ENCODE measurements at places on chromosomes 5 and 9.

DNA sequence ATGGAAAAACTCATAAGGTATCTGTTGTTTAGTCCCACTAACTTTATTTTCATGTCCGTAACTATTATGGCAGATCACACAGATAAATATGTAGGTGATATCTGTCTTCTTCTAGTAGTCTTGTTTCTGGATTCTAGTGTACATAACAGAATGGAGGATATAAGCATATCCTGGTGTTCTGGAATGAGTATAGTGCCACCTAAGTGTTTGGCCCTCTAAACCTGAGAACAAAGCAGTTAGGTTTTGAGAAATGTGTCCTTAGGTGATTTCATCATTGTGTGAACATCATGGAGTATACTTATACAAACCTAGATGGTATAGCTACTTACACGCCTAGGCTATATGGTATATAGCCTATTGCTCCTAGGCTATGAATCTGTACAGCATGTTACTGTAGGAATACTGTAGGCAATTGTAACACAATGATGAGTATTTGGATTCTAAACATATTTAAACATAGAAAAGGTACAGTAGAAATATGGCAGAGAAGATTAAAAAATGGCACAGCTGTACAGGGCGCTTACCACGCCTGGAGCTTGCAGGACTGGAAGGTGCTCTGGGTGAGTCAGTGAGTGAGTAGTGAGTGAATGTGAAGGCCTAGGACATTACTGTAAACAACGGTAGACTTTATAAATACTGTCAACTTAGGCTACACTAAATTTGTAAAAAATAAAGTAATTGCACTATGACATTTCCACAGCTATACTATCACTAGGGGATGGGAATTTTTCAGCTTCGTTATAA, 150.3 kb upstream of the SLC24A2 start:
- DNase-seq: no peak

- DNase-seq: no peak
These were observed 597.0 kb downstream of the EBF1 start for GRCh38 chr5:158502686-158503085.

DNA sequence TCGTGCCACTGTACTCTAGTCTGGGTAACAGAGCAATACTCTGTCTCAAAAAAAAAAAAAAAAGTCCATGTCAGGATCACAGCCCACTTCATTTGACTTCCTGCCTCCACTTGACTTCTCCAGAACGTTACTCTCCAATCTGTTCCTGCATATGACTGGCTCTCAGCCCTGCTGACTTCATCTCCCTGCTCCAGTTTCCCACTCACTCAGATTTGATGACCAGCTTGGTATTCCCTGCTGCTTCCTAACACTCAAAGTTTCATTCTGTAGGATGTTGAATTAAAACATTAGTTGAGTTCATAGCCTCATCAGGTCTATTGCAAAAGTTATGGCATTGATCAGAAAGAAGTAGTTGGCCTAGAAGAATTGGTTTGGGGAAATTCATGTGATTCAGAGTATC, 52.3 kb downstream of the UGCG start:
- DNase-seq: no peak

GRCh38 chr9:32928912-32929311, 72.5 kb downstream of the APTX start:
- no peak for DNase-seq

GRCh38 chr9:8718121-8718725, 918.6 kb upstream of the DMAC1 start:
- no peak for DNase-seq

GRCh38 chr9:107735821-107736220, 246.3 kb upstream of the KLF4 start:
- no peak for DNase-seq

GRCh38 chr9:32723789-32724325, 59.5 kb upstream of the TMEM215 start:
- DNase-seq: no peak

- DNase-seq: no peak
These were observed 575.7 kb downstream of the PDE4D start for GRCh38 chr5:59317774-59318205.

DNA sequence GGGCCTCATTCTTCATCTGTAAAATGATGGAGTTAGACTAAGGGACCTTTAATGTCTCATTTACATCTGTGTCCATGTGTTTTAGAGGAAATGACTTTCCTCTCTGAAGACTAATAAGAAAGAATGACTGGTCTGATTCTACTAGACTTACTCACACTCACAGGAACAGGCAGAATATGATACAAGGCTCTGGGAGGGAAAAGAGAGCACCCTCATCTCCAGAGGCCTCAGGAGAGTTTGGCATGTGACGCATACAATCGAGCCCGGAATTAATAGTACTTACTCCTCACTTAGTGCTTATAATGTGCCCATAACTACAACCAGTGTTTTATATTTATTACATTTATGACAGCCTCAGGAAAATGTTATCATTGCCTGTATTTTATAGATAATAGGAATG, 608.7 kb downstream of the KCTD16 start:
- no peak for DNase-seq

- no peak for DNase-seq
These were observed 1198.3 kb upstream of the CDH6 start for GRCh38 chr5:29995154-29995553.

- no peak for DNase-seq
These were observed 77.7 kb downstream of the FOXD1 start for GRCh38 chr5:73370640-73371583.

DNA sequence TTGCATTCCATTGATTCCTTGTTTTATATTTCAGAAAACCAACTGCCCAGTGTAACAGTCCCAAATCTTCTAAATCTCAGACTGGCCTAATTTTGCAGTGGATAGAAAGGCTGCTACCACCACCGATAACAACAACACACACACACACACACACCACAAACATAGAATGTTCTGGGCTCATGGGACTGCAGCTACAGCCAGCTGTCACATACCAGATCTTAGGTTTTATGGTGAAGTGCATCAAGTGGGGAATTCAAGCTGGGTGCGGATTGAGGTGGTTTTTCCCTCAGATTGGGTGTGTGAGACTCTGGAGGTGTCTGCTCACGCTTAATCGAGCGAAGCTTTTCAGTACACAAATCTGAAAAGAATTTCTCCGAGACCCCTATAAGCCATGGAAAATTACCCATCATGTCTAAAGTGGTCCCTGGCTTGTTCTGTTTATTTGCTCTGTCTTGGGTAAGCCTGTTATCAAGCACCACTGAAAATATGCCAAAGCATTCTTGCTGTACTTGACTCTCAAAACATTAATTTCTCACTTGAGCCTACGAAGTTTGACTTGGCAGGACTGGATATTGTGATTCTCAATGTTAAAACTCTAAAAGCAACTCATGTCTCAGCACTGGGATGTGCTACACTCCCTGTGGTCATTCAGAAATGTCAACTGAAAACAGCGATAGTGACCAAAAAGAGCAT, 71.1 kb downstream of the ALDH7A1 start:
- no peak for DNase-seq

- no peak for DNase-seq
These were observed 194.6 kb downstream of the MEF2C start for GRCh38 chr5:88688156-88688983.

DNA sequence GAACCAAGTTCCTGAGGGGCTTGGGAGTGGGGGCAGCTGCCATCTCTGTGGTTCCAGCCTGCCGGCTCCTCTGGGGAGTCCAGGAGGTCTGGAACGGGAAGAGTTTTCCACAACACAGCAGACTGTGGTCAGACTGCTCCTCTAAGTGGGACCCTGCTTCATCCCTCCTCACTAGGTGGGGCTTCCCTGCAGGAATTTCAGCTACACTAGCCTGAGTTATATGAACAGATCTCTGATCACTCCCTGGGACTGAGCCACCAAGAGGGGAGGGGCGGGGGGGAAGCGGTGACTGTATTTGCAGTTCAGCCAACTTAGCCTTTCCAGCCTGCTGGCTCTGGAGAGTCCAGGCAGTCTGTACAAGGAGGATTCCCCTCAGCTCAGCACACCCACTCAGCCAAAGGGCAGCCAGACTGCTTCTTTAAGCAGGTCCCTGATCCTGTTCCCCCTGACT, 19.4 kb downstream of the DTWD2 start:
- no peak for DNase-seq

GRCh38 chr5:174501461-174502069, 222.8 kb upstream of the MSX2 start:
- no peak for DNase-seq

GRCh38 chr5:179720222-179720621, 12.4 kb upstream of the MAML1 start:
- no peak for DNase-seq

DNA sequence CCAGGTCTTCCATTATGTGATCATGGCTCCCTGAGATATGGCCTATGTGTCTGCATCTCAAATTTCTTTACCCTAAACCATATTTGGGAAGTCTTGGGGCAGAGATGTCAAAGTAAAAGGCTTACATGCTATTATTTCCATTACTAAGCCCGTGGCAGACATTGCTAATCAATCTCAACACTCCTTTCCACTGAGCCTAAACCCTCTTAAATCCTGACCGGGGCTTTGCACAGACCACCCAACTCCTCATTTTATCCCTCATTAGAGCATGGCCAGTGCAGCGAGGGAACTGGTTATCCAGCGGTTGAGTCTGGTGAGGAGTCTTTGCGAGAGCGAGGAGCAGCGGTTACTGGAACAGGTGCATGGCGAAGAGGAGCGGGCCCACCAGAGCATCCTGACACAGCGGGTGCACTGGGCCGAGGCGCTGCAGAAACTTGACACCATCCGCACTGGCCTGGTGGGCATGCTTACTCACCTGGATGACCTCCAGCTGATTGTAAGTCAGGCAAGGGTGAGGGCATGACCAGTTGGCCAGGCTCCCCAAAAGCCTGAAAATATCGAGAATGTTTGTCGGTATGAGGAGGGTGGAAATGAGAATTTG, 11.0 kb downstream of the BSPRY start:
- no peak for DNase-seq

GRCh38 chr5:36478646-36479317, 127.6 kb upstream of the SLC1A3 start:
- DNase-seq: no peak

DNA sequence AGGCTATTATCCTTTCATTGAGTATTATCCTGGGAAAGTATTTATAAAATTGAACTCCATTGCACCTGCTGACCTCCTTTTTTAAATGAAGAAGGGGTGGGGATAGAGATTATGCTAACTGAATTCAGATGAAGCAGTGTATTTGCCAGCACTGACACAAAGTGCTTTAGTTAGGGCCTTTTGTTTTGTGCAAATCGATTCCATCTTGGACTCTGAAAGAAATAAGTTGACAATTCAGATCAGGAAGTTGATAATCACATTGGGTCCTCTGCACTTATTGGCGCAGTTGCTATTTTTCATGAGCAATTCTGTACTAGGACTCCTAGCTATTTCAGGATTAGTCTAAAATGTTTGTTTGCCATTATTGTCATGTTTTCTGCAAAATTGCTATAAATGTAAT, 101.6 kb upstream of the FSD1L start:
- DNase-seq: no peak

DNA sequence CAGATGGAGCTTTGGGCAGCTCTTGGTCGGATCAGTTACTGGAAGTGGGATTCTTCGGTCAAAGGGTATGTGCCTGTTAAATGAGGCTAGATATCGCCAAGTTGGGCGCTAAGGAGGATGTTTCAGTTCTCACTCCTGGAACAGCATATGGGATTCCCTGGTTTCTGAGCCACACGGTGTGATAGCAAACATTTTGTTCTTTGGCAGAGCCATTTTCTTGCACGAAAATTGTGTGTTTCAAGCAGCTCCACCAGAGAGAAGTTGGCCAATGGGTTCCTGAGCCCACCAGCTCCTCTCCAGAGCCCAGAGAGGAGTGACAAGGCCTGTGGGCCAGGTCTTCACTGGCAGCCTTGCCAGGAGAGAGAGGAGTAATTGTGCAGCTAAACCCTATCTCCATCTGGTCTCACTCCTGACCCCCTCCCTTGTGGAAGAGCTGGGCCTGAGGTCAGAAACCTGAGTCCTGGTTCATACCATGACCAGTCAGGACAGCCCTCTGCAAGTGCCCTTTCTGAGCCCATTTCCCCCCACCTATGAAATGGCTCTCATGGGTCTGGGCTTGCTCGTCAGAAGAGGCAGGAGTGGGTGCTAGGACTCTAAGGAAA, 10.7 kb upstream of the SLC6A7 start:
- no peak for DNase-seq

GRCh38 chr5:138716456-138716924, 36.7 kb upstream of the CTNNA1 start:
- DNase-seq: no peak

DNA sequence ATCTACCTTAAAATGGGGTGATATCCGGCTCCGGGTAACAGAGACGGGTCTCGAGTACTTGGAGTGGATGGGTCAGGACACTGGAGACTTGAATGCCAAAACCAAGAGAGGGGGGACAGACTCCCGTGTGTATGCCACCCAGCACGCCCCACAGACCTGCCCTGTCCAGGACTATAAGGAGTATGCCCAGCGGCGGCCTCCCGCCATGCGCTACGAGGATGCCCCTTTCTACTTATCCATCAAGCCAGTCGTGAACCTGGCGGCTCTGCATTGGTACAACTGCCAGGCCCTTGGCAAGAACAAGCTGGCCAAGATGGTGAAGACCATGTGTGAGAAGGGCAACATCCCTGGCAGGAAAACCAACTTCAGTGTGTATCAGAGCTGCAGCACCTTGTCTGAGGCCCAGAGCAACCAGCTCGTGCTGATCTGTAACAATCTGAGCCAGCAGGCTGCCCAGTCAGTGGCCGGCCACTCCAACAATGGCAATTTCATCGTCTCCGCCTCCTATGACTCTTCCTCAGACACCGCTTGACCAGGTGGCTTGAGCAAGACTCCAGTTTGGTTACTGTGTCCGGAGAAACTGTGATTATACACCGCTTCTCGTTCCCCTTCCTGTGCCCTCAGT, 99.4 kb downstream of the INIP start:
- no peak for DNase-seq

DNA sequence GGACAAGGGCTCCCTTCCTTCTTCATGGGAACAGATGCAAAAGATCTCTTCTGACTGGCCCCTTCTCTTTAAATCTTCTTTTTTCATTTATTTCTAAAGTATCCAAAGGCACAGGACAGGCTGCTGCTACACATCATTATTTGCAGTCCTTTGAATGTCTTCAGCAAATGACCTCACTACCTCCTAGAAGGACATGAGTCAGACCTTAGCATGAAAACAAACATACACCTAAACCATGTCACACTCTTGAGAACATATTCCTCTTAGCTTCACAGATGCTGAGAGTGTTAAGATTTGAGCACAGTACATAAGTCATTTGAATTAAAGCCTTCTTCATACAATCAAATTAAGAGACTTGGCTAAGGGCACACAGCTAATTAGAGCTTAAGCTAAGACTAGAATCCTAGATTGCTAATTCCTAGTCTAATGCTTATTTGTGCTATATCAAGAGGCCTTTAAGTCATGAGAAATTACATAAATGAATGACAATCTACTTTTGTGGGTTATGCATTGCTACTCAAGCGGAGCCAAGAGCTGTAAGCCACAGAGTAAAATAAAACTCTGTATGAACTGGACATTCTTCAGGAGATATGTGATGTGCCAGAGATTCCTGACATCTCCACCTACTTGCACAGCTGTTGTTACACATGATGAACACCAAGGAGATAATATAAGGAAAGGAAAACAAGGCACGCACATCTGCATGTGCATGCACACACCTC, 109.1 kb upstream of the PTGER4 start:
- no peak for DNase-seq

- peak; percentile 47 for DNase-seq
These were observed 22.3 kb upstream of the HMCN2 start for GRCh38 chr9:130243015-130243881.

GRCh38 chr5:140602147-140602546, 30.8 kb downstream of the CD14 start:
- no peak for DNase-seq

- DNase-seq: no peak
These were observed 242.9 kb downstream of the MARCHF11 start for GRCh38 chr5:15936505-15937245.

Measured in cerebellar nuclear complex (tissue), 1 donor.